ENCODE measurements at places on chromosomes 4 and X.

- DNase-seq, result no peak
These were observed 70.3 kb downstream of the SCD5 start for GRCh38 chr4:82728301-82728700.

- DNase-seq, result no peak
These were observed 164.1 kb downstream of the EFNB1 start for GRCh38 chrX:68992821-68993397.

DNA sequence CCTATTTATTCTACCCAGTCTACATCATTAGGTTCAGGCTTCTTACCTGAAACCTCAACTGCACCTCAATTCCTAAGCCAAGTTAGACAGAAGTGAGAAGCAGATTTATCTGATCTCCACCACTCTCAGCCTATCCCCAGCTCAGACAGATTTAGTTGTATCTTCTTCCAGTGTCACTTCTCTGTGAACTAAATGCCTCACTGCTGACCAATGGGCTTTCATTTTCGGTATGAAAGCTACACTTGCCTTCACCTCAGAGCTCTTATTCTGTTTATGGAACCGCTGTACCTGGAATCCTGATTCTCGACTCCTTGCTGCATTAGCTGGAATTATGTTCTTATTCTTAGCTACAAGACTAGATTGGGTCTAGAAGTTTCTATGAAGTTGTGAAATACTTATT, 833.2 kb downstream of the CCSER1 start:
- DNase-seq, result no peak

- no peak for DNase-seq
These were observed 10.1 kb downstream of the AIFM1 start for GRCh38 chrX:130155564-130155963.

DNA sequence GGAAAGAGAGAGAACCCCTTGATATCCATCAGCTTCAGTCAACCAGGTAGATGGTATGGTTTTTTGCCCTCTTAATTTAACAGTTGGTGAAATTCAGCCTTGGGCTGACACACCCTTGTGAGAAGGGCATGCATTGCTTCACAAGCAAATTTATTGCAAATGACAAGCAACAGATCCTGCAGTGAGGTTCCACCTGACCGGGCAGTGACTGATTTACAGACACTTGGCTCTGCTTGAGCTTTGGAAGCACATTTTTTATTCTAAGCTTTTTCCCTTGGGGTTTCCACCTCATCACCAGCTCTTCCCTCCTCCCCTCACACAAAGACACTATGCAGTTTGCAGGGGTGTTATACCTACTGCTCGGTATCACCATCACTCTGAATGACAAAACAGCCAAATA, 28.3 kb upstream of the SERTM2 start:
- DNase-seq, result no peak

Measured in eye (tissue), 1 donor.